Omental fat pad (tissue), 4 donors: ENCODE measurements at places on chromosomes 11 and 22.

DNA sequence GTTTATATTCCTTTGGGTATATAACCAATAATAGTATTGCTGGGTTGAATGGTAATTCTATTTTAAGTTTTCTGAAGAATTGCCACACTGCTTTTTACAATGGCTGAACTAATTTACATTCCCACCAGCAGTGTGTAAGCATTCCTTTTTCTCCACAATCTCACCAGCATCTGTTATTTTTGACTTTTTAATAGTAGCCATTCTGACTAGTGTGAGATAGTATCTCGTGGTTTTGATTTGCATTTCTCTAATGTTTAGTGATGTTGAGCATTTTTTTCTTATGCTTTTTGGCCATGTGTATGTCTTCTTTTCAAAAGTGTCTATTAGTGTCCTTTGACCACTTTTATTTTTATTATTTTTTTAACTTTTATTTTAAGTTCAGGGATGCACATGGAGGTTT is 275.3 kb downstream of the METTL15 start:
- no peak for DNase-seq

GRCh38 chr11:114774599-114775361 is 96.5 kb downstream of the NXPE2 start:
- no peak for DNase-seq

DNA sequence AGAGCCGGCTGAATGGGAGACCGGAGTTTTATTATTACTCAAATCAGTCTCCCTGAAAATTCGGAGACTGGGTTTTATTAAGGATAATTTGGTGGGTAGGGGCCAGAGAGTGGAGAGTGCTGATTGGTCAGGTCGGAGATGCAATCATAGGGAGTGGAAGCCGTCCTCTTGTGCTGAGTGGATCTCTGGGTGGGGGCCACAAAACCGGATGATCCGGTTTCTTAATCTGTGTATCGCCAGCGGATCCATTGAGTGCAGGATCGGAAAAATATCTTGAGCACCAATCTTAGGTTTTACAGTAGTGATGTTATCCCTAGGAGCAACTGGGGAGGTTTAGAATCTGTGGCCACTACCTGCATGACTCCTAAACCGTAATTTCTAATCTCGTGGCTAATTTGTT is 886 bp upstream of the NIPSNAP1 start:
- no peak for DNase-seq

DNA sequence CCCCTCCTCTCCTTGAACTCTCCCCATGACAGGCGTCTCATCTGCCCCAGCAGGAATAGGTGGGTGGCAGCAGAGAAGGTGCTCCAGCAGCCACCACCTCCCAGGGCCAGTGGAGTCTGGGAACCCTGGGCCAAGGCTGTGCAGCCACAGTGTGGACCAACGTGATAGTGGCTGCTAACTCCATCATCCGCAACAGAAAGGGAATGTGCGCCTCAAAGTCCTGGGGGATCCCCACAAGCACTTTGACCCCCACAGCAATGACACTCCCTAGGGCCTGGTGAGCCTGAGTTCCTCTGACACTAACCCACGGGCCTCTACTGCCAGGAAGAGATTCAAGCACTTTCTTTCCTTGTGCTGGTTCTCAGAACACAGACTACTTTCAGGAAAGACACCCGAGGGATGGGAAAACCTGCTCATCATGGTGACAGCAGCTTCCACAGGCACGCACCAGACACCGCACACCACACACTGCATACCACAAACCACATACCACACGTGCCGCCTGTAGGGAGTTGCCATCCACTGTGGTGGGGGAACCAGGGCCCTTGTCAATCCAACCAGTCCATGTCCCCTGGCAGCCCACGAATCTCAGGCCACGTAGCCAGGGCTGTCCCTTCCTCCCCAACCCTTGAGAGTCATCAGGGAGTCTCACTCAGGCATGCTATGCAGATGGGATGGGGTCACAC is 3.4 kb upstream of the SLC25A1 start:
- DNase-seq, result no peak

DNA sequence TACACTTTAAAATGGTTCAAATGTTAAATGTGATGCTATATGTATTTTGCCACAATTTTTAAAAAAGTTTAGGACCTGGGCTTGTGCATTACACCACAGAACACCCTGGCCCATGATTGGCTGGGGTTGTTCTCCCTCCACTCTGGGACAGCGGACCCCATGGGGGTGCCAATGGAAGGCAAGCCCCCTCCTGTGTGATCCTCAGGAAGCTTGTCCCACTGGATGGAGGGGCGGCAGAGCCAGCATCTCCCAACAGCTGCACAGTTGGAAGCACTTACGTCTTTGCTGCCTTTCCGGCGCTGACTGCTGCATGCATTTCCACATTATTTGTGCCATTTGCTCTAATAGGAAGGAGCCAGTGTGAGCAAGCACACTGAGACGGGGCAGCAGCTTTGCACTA is 196.5 kb downstream of the SHANK2 start:
- DNase-seq, result no peak
